ENCODE measurements at places on chromosomes 2 and 18.

- no peak for DNase-seq
These were observed 677 bp upstream of the SMAD4 start for GRCh38 chr18:51029378-51029693.

- DNase-seq: peak; percentile 3
These were observed 1.5 kb downstream of the MTHFD2 start for GRCh38 chr2:74199871-74200305.

DNA sequence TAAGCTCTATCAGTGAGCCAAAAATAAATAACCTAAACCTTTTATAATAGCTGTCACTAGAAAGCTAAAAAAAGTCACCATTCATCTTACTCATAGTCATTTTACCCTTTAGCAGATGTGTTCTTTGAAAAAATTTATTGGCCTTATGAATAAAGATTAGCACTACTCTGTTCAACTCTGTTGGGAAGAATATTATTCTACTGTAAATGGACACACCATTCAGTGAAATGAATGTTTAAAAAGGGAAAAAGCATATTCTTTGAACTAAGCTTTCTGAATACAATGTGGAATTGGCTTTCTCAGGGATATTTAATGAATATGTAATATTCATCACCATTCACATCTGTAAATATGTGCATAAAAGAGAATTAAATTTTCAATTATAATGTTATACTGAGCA lies 422.0 kb downstream of the CBLN2 start:
- no peak for DNase-seq

DNA sequence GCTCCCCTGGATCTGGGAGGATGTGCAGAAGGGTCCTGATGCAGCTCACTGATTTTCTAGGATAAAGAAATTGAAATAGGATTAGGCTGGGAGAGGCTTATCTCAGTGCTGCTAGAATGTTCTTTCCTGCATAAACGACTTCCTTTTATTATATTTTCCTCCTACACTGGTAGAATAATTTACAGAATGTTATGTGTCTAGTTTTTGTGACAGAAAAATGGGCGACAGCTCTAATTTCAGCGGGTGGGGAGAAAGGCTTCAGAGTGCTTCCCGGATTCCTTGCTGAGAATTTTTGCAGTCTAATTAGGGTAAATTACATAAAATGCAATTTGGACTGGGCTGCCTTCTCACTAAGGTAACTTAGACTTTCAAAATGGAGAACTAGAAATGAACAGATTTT lies 66.2 kb downstream of the SKA1 start:
- no peak for DNase-seq

DNA sequence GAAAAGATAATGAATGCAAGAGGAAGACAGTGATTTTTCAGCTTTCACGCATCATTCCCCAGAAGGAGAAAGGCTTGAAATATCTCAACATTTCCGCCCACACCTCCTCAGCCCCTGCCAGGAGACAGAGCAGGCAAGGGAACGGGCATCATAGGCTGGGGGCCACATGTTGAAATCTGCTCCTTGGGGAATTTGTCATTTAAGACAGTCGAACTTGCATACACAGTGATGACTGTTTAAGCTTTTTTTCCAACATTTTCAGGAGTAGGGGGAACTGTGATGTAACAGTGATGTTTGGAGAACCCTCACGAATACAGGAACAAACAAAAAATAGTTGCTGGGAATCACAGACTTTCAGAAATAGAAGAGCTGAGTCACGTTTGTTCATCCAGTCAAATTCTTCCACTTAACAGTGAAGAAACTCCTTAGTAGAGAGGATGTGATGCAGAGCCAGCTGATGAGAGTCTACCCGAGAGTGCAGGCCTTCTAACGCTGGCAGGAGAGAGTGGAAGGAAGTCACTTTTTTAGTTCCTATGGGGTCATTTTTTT lies 266.8 kb downstream of the ALPK2 start:
- DNase-seq: peak; percentile 77

GRCh38 chr2:226609366-226609765 lies 190.3 kb downstream of the IRS1 start:
- DNase-seq: peak; percentile 29

- peak; percentile 80 for DNase-seq
These were observed 50.1 kb downstream of the SLC14A1 start for GRCh38 chr18:45774065-45774521.

GRCh38 chr18:39675368-39675767 lies 2109.8 kb upstream of the CELF4 start:
- DNase-seq: no peak

DNA sequence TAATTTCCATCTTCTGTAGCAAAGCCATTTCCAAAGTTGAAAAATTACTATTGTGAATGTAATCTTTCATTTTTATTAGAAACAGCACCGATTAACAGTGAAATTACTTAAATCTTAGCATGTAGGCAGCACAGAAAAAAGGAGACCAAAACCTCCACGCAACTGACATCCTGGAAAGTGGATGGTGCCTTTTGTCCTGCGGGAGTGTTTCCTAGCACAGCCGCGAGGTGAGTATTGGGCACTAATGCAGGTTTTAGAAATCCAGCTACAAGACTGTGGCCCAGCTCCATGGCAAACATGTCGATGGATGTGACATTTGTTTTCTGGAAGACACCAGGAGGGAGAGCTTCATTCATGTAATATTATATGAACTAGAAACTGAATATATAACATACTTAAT lies 86.9 kb downstream of the MBP start:
- no peak for DNase-seq

DNA sequence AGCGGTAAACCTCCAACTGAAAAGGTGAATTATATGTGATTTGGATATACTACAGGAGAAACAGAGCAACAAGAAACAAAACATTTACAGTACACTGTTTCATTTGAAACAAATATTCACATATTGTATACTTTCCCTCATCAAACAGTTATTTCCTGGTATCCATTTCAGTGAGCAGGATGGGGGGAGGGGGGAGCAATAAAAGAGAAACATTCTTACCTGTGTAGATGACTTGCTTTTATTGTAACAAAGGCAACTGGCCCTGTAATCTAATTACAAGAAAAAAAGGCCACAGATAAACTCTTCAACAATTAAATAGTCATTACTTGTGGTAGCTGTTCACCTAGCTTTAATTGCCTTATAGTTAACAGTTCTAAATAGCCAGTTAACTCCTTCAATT lies 3.9 kb upstream of the PPP1CB start:
- no peak for DNase-seq

DNA sequence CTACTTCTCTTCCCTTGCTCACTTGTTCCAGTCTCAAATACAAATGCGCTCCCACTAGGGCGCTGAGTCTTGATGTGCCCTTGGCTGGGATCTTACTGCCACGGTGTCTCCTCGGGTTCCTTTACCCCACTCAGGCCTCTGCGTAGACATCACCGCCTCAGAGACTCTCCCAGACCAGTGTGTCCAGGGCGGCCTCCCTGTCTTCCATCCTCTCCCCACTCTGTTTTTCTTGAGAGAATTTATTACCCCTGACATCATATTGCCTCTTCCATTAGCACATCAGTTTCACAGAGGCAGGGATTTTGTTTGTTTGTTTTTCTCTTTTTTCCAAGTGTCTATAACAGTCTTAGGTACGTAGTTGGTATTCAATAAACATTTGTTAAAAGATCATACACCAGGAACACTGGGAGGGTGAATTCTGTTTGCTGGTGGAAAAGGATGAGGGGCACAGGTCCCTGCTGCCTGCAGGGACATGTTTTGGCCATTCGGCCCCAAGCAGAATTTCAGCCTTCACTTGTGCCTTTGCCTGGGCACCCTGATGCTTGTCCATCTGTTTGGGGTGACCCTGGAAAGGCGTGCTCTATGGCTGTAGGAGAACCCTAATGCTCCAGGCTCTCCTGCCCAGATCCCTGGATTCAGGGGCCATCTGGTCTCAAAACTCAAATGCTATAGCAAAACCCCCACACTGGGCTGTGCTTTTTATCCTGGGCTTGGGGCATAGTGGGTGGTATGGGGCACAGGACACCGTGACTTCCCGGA lies 55.0 kb downstream of the RPL37A start:
- DNase-seq: no peak

DNA sequence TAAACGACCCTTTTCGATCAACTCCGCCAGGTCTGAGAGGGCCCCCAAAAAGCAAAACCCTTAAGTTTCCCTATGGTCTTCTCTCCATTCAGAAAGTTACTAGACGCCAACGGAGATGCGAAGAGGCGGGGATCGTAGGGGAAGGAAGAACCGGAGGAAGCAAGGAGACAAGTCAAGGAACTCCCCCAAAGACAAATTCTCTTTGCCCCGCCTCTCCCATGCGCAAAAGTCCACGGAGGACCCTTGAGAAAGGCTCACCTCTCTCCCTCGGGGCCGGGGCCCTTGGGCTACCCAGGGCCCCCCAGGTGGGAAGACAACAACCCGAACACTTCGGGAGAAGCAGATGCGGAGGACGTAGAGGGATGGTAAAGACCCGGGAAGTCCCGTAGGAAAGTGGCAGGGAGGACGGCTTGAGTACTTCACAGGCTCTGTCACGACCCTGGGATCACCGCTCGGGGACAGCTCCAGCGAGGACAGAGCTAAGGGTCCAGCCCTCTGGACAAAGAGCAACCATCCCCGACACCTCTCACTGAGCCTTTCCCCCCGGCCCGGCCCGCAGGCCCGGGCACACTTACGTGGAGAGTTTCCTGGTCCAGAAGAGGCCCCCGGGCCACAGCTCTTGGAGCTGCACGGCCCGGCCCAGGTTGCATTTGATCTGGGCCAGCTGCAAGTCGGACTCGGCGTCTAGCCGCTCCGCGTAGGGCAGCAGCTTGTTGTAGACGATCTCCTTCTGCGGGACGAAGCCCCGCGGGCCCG lies 647 bp downstream of the PSME4 start:
- DNase-seq: peak; percentile 41

DNA sequence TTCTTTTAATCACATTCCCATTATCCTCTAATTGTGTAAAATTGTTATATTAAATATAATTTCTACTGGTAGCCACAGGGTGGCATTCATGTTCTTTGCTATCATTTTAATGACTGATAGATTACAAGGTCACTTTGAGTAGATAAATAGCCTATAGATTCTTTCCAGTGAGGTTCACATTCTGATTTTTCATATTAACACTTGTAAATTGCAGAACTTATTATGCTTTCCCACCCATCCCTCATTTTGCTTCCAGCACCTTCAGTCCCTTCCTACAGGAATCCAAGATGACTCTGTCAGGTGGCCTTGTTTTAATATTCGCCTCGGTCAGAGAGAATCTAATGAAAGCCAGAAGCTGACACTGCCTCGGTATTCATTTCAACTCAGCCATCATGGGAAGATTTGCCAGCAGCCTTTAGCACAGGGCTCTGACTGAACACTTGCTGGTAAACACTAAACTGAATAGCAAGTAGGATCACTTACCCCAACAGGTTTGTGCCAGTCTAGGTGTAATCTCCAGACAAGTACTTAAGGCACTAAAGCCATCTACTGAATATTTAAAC lies 101.2 kb upstream of the FSHR start:
- DNase-seq: no peak

GRCh38 chr2:127382831-127383230 lies 4.9 kb downstream of the MAP3K2 start:
- no peak for DNase-seq

- DNase-seq: no peak
These were observed 148.0 kb downstream of the FAM210A start for GRCh38 chr18:13578400-13578799.

- DNase-seq: no peak
These were observed 34.9 kb downstream of the MEX3C start for GRCh38 chr18:51162617-51163016.

GRCh38 chr2:127389778-127390435 lies 2.1 kb upstream of the MAP3K2 start:
- no peak for DNase-seq

- no peak for DNase-seq
These were observed 6.0 kb downstream of the ATP6V1B1 start for GRCh38 chr2:70941701-70942100.

DNA sequence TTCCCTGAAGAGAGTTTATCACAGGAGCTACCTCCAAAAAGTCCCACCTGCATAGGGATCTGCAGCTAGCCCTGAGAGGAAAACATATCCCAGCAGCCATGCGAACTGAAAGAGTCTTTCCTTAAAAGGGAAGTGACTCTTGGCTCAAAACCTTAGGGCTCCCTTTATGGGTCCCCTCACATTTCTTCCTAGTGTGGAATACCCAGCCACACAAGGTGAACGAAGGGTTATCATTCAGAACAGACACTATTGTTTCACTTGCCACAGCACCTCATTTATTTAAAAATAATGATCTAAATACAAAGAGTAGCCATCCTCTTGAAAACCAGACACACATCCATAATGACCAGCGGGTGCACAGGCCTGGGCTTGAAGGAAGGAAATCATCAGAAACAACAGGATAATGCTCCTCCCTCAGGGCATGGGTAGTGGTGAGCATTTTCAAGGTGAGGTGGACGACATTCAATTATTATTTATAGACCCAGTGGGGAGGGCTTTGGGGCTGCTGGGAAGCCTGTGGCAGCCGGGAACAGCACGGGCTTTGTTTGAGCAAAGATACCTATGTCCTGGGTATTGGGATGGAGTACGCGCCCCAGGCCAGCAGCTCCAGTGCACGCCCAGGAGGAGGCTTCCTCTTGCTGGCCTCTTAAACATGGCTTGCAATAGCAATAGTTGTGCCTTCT lies 119.0 kb upstream of the ITGA6 start:
- DNase-seq: no peak

- no peak for DNase-seq
These were observed 37.5 kb downstream of the POLR1A start for GRCh38 chr2:86068136-86068588.

GRCh38 chr18:45650321-45650720 lies 35.0 kb downstream of the SLC14A2 start:
- DNase-seq: no peak

DNA sequence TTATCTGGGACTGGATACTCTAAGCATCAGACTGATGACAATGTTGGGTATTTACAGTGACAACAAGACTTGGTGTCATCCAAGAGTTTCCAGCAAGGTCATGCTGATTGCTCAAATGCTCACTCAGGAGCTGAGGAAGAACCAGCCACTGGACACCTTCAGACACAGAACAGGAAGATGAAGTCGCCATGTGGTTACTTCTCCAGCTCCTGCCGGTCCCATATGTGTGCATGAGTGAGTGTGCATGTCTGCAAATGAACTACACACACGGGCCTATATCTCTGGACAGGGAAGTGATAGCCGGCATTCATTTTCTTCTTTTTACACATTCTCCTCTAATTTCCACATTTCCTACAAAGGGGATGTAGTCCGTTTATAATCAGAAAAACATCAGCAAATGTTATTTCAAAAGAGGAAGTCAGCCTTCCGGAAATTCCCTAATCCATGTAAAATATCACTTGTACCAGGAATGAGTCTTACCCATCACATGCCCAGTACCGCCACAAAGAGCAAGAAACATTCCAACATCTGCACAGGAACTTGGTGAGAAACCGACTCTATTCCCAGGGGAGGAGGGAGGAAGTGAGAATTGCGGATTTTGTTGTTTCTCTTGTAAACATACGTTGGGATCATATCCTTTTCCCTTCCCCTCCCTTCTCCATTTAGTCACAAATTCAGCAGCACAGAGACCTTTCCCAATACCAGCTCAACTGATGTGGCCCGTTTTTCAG lies 10.8 kb downstream of the RFX8 start:
- DNase-seq: peak; percentile 85

GRCh38 chr18:62018759-62019041 lies 125.9 kb upstream of the RNF152 start:
- no peak for DNase-seq
